ENCODE measurements at places on chromosomes 2 and 18.

DNA sequence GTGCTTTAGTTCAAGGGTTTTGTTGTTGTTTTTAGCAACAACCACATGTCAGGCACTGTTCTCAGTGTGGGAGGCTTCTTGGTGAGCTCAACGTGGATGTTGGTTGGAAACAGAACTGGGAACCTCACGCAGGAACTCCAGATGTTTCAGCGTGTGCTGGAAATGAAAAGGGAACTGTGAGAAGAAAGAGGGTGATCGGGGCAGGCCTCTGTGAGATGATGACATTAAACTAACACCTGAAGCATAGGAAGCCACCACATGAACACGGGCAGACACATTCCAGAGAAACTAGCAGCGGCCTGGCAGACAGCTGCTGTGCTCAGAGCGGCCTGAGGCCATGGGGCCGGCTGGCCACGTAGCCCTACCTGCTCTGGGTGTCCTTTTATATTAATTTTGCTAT lies 66.4 kb downstream of the COA5 start:
- DNase-seq: no peak

DNA sequence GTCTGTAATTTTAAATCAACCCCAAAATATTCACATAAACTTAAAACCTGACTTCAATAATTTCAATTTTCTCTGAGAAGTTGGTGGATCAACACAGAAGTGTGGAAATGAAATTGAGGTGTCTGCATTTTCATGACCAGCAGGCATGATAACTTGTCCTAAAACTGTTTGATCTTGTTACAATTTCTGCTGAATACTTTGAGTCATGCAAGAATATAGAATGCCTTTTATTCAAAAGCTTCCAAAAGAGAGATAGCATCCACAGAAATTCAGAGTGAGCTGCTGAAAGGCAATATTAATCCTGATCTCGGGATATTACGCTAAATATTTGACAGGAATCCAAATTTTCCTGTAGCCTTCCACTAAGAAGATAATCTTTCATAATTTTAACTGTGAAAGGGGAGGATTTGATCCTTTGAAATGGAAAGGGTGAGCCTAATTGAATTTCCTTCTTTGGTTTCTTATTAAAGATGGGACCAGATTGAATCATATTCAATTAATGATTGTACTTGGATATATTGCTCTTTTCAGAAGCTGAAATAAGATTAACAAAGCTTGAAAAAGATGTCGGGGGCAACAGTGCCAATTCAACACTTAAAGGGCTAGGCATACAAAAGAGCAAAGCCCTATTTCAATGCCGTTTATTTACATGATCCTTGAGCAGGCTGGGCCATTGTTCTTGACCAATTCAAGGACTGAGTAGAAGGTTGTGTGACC lies 129.3 kb downstream of the NCKAP5 start:
- DNase-seq: no peak

DNA sequence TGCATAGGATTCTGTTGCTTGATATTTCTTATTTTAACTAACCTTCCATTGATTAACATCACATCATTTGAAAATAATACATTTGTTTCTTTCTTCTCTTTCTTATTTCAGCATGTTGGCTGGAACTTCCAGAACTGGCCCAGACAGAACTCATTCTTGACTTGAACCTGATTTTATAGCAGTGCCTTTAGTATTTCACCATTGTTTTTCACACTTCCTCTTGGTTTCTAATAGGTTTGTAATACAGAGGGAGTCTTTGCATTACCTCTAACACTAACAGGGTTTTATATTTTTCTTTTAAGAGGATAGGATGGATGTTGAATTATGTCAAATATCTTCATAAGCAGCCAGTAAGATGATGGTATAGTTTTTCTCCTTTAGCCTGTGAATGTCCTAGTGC lies 39.2 kb downstream of the SEMA4F start:
- DNase-seq: no peak

GRCh38 chr2:11166476-11166875 lies 11.2 kb downstream of the SLC66A3 start:
- DNase-seq: no peak

GRCh38 chr18:23881778-23882177 lies 132.8 kb upstream of the TTC39C start:
- peak; percentile 81 for DNase-seq

GRCh38 chr18:29096079-29096770 lies 919.3 kb upstream of the CDH2 start:
- peak; percentile 54 for DNase-seq

GRCh38 chr2:85234868-85235267 lies 92.9 kb downstream of the TGOLN2 start:
- no peak for DNase-seq

DNA sequence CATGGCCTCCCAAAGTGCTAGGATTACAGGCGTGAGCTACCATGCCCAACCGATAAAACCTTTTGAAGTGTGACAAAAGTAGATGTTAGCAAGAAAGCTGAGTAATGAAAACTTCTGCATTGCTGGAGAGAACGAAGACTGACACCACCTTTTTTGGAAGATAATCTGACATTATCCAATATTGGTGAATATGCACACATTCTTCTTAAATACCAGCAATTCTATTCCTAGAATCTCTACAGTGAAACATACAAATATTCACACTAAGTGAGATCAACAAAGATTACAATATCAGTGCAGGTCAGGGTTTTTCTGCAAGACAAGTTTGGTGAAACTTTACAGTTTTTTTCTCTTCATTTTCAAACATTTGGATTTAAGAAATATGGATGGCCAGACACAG lies 7.8 kb downstream of the PIAS2 start:
- DNase-seq: no peak

- DNase-seq: no peak
Observed at GRCh38 chr2:181780047-181780651, 99.8 kb upstream of the NEUROD1 start.

- no peak for DNase-seq
Observed at GRCh38 chr18:36661999-36662398, 166.8 kb downstream of the TPGS2 start.

DNA sequence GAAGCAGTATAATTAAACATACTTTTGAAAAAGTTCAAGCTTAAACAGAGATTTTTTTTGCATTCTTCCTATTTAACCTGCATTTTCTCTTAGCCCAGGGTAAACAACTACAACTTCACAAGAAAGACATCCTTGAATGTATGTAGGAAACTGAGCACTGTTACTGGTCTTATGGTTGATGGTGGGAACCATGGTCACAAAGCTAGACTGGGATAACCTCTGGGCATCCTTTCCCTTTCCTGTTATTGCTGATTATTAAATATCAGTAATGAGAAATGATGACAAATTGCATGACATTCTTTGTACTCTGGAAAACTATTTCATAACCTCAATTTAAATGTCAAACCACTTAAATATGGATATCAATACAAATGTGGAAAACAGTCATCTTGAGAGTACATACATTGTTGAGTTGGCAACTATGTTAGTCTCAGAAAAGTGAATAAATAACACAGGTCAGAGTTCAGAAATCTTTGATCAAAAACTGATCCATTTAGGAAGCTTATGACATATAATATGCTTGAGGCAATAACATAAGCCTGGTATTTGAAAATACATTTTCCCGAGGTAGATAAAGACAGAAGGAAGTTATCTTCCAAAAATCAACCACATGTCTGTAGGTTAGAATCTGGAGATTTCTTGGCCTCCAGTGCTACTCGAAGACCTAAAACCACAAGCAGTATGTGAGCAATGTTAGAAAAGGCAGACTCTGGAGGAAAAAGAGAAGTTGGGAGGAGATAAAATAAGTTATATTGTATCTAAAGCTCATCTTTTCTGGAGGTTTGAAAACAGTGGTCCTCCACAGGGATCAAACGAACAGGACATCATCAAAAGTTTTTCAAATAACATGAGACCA lies 65.2 kb upstream of the ST8SIA5 start:
- DNase-seq: no peak

- DNase-seq: no peak
Observed at GRCh38 chr2:176206682-176207081, 18.2 kb downstream of the HOXD1 start.

DNA sequence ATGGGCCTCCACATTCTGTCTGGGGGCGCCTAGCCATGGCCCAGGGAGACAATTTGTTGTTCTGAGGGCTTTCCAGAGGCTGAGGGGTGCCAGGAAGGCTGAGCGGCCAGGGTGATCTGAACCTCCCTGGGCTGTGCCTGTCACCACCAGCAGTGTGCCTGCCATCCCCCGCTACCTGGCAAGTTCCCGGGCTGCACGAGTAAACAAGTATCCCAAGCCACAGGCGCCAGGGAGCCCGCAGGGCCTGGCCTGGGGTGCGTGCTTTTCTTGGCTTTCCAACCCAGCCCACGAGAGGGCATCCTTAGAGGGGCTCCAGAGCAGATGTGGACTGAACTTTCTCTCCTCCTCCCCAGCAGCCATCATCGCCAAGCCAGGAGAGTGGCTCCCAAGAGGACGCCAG lies 35.1 kb upstream of the B3GNT7 start:
- no peak for DNase-seq

DNA sequence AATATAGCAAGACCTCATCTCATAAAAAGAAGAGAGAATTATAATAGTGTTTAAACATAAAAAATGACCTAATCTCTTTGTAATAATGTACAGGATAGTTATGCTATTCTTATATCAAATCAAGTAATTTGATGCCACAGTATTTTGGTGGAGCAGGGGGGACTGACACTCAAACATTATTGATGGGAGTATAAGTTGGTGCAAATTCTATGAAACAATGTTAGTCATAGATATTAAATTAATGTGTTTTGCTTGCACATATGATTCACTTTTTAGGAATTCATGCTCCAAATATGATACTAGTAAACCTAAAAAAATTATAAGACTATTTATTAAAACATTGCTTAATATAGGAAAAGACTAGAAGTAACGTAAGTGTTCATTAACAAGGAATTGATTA lies 256.1 kb upstream of the SYT4 start:
- no peak for DNase-seq

- no peak for DNase-seq
Observed at GRCh38 chr2:239081622-239082021, 233.7 kb downstream of the TWIST2 start.

DNA sequence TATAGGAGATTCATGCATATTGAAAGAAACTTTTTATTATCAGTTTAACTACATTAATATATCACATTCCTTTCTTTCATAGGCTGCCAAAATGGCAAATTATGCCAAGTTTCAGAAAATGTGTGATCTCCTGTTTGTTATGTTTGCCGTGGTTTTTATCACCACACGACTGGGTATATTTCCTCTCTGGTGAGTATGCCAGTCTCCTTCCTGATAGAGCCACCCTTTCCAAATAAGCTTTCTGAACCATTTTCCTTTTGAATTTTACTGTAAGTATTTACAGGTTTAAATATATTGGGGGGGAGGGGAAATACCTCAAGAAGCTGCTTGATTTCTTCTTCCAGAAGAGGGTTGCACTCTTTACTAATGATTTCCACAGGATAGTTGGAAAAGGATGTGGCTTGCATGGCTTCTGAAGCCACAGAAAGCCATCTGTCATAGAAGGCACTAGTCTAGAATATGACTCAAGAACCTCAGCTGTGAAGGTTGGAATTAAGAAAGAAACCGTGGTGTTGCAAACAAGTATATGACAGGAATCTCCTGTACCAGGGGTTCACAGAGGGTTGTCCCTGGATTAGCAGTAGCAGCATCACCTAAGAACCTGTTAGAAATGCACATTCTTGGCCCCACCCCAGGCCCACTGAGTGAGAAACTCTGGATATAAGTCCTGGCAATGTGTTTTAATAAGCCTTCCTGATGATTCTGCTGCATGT lies 84.5 kb upstream of the NOSTRIN start:
- DNase-seq: no peak

DNA sequence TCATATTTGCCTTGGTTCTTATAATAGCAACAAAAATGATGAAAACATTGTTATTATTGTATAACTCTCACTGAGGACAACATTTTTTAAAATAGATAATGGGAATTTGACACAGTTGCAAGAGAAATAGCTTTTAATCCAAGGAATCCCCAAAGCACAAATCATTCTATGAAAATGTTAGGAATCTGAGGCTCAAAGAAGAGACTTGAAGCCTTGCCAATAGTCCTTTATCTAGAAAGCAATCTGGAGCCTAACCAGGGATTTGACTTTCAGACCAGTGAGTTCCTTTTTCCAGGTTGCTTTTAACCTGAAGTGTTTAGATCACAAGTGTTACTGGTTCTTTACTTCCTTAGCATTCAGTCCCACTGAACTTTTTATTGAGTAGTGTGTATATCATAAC lies 574.5 kb upstream of the ZEB2 start:
- no peak for DNase-seq

- no peak for DNase-seq
Observed at GRCh38 chr2:68482296-68482820, 15.0 kb downstream of the APLF start.

- no peak for DNase-seq
Observed at GRCh38 chr18:53131001-53131400, 791.0 kb downstream of the DCC start.

DNA sequence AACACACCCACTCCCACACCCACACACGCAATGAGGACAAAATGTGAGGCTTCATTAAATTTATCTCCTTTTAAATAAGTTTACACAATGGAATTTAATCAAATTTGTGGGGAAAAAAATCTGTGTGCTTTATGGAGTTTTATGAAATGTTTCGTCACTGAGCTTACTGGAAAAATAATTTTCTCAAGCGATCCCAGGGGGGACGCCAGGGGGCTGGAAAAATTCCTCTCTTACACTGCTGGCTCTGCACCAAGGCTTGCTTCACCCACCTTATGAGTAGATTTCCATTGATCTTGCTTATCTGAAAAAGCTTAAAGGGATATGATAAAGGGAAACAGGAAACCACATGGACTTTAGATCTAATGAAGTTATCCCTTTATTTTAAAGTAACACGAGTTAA lies 95.5 kb downstream of the CABYR start:
- DNase-seq: no peak

- no peak for DNase-seq
Observed at GRCh38 chr18:31125878-31126277, 23.7 kb upstream of the DSC2 start.

DNA sequence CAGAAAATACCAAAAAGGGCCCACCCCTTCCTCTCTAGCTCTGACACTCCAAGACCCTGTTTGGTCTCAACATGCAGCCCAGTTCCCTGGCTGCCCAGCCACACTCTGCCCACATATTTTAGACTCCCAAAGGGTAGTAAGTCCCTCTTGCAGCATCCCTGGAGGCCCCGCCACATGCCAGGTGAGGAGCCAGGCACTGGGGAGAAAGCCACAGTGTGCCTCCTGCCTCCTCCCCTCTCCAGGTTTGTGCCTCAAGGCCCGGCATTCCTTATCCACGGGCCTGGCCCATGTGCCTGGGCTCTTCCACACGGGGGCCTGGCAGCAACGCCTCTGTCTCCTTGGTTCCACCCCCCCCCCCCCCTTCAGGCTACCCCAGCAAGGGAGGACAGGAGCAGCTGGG lies 75.5 kb downstream of the HS1BP3 start:
- DNase-seq: no peak

- DNase-seq: no peak
Observed at GRCh38 chr2:130986890-130987493, 106.3 kb downstream of the FAM168B start.

GRCh38 chr18:61216051-61216450 lies 117.2 kb upstream of the CDH20 start:
- DNase-seq: no peak

Data from NCI-H1417 treated with DMSO at 0.1 percent for 48 hours (cell line).